ENCODE measurements at places on chromosomes 16 and 17.

DNA sequence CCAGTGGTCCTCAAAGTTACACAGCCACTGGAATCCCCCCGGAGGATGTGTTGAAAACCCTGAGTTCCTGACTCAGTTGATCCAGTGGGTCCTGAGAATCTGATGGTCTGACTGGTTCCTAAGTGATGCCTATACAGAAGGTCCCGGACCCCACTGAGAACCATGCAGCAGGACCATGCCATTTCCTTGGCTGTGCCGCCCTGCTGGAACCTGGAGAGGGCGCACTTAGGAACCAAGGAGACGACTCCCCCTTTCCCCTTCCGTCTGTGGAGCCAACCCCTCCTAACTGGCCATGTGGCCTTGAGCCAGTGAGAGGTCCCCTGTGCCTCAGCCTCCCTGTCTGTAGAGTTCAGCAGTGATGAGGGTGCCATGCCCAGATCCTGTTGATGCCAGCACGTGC lies 22.0 kb downstream of the C16orf74 start:
- no peak for DNase-seq

GRCh38 chr17:10754861-10755591 lies 25.2 kb upstream of the TMEM220 start:
- DNase-seq, result no peak

- no peak for DNase-seq
Observed at GRCh38 chr16:61014869-61015268, 1021.4 kb downstream of the CDH8 start.

DNA sequence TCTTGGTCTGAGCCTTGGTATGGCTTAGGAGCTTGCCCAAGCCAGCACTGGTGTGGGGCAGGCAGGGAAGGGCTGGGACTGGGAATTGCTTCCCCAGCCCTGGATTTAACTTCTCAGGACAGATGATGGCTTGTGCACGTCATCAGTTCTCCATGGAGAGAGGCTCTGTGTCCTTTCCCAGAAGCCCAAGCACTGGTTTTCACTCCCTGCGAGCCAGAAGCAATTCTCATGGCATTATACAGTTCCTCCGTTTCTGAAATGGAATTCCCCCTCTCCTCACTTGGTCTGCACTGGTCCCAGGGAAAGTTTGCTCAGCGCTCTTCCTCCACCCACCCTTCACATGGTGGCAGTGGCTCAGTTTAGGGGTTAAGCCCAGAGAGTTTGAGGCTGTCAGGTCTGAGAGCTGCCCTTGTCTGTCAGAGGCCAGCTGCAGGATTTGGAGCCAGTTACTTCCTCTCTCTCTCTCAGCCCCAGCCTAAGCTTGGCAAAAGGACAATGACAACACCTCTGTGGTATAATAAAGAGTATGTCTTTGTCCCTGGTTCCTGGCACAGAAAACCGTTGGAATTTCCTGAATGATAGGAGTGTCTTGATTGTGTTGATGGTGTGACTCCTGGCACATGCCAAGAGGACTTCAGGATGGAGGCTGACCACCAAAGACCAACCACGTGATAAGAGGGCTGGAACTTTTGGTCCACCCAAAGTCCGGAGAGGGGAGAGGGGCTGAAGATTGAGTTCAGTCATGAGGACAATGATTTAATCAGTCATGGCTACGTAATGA lies 219.6 kb upstream of the TNRC6C start:
- DNase-seq, result no peak

- DNase-seq, result peak; percentile 71
Observed at GRCh38 chr17:58728798-58729197, 26.9 kb upstream of the PPM1E start.

- DNase-seq, result no peak
Observed at GRCh38 chr17:69346766-69347165, 19.8 kb upstream of the ABCA5 start.

GRCh38 chr17:20613248-20613647 lies 33.7 kb downstream of the CDRT15L2 start:
- DNase-seq, result no peak

DNA sequence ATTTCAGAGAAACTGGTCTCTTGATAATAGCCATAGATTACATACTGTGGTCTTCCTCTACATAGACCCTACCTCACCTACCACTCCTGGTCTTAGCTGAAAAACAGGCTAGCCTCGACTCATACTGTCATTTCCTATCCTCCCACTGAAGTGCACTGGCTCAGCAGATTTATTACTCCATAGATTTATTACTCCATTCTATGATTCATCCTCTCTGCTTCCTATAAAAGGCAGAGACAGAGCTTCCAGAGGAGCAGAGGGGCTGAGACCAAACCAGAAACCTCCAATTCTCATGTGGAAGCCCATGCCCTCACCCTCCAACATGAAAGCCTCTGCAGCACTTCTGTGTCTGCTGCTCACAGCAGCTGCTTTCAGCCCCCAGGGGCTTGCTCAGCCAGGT lies at the start of gene CCL7:
TSS of gene CCL7 (plus strand) at position 253 of the 400 bp plus-strand sequence. CDS start at position 323, 70 bp downstream.
- peak; percentile 15 for DNase-seq
